ENCODE measurements at places on chromosomes 7 and 10.

DNA sequence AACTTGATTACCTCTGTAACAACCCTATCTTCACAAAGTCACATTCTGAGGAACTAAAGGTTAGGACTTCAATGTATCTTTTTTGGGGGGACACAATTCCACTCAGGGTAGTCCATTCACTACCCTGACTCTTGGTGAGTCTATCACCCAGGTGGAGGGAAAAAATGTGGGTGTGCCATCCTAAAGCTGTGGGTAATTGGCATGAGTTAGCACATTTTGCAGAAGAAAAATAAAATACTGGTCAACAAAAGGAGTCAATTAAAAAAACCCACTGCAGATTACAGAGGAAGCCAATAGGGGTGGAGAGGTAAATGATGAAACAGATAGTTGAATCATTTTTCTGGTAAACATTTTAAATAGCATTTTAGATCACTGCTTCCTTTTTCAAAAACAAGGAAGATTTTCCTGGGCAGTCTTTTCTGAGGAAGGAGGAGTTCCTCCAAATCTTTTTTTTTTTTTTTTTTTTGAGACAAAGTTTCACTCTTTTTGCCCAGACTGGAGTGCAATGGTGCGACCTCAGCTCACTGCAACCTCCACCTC, 5.1 kb upstream of the BLVRA start:
- DNase-seq, result no peak

DNA sequence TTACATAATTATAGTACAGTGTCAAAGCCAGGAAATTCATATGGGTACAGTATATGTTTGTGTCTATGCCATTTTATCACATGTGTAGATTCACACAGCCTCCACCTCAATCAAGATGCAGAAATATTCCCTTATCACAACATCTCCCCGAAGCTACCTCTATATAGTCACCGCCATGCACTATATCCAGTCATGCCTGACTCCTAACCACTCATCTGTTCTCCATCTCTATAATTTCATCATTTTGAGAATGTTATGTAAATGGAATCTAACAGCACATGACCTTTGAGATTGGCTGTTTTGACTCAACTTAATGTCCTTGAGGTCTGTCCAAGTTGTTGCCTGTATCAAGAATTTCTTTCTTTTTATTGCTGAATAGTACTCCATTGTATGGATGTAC, 22.3 kb upstream of the SLC25A13 start:
- no peak for DNase-seq

- peak; percentile 99 for DNase-seq
Observed at GRCh38 chr7:5591278-5591874, 167.7 kb upstream of the TNRC18 start.

DNA sequence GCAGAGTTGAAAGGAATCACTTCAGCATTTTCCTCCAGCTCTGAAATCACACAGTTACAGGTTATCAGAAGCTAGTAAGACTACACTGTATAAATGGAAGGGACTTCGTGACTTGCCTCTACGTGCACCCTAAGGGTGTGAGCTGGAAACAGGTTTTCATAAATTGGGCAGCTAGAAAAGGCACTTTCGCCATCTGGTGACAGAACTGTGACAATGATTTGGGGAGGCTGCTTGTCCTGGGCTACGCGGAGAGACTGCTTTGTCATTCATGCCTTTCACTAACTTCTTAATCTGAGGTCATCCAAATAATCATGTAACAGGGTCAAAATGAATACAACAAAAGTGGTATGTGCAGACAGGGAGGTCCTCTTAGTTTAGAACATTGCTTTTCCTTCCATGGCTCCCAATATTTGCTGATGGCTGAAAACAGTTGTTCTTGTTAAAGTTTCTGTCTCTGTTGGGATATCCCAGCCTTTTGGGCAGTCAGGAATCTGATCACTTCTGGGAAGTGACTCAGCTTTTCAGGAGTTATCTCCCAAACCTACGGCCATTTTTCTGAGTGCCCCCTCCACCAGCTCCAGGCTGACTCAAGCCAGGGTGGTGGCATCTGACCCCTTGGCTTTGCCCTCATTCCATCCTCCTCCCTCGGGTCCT, 17.8 kb downstream of the VWC2 start:
- peak; percentile 44 for DNase-seq

DNA sequence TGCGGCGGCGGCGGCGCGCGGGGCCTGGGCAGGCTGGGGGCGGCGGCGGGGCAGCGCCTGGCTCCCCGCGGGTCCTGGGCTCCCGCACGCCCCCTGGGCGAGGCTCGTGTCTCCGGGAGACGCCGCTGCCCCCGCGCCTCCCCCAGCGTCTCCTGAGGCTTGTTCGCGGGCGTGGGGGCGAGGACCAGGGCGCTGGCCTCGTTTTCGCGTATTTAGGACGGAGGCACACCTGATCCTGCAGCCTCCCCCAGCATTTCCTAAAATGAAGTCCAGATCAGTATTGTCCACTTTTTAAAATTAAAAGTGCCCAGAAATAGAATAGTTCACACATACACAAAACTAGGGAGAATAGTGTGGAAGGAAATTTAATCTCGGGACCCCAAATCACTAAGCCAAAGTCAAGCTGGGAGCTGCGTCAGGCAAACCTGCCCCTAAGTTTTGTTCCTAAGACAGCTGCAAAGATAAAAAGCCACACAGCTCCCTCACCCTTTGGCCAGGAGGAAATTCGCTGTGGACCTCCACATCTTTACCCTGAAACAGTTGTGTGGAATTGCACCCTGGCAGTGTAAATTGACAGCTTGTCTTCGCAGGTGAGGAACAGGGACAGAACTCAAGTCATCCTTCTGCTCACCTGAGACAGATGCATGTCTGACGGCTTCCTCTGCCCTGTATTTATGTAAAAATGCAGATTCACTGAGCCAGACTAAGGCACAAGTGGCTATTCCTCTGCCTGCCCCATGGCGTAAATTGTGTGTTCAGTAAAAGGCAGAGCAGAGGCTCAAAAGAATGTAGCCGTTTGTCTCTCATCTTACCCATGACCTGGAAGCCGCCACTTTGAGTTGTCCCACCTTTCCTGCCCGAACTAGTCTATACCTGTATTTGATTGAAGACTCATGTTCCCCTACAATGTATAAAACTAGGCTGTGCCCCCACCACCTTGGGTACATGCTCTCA, 740 bp downstream of the GALNT11 start:
- no peak for DNase-seq

GRCh38 chr7:69906283-69906995, 308.2 kb downstream of the AUTS2 start:
- no peak for DNase-seq

DNA sequence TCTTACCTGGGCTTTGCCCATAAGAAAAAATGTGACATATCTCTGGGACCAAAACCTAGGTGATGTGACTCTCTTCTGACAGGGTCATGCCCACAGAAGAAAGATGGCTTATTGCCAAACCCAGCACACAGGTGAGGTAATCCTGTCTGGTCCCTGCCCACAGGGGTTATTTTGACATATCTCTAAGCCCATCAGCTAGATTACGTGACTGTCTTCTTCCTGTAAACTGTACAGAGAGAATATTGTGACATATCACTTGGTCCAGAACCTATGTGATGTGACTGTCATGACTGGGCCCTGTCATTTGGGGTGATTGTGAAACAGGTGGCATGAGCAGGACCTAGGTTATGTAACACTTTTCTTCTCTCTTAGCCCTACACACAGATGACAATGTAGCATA, 48.8 kb upstream of the ZNF680 start:
- no peak for DNase-seq

DNA sequence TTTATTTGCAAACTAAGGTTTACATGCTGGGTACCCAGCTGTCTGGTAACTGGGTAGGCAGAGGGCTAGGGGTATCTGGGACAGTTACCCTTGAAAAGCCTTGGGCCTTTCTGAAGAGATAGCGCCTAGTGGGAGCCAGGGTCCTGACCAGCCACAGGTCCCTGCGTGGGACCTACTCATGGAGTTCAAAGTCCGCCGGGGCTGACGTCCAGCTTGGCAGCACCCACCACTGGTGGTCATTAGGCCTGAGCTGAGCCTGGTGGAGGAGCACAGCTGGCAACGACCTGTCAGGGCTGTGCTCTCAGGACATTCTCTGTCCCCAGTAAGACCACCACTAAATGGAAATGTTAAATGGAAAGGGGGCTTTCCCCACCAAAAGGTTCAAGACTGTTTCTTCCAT, 20.0 kb downstream of the GUSB start:
- DNase-seq, result no peak

DNA sequence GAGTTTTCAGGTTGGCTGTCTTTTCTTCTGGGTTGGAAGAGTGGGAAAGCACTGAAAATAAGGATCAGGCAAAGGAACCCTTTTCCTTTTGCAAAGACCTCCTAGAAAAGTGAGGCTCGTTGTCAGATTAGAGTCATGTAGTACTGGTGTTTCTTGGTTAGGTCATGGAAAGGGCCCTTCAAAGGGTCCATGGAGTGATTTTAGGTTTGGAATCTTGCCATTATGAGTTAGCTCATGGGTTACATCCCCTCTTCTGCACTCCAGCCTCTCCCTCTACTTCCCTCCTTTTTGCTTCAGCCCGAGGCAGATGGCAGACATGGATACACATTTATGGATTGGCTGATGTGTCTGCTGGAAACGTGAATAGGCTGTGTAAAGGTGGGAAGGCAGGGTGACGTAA, 47.0 kb downstream of the CREB5 start:
- no peak for DNase-seq

DNA sequence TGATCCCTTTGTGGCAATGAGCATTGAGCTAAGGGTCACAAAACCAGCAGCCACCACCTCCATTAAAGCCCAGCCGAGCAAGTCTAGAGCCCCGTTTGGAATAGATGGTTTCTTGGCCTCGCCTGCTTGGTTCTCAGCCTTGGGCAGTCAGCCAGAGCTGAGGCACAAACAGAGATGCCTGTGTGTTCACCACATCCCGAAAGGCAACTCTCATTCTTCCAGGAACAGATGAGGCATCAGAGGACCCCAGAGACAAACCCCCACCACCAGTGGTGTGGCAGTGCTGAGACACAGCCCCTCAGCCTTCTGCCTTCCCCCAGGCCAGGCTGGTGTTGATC, 203.3 kb upstream of the ZMIZ1 start:
- DNase-seq, result no peak

DNA sequence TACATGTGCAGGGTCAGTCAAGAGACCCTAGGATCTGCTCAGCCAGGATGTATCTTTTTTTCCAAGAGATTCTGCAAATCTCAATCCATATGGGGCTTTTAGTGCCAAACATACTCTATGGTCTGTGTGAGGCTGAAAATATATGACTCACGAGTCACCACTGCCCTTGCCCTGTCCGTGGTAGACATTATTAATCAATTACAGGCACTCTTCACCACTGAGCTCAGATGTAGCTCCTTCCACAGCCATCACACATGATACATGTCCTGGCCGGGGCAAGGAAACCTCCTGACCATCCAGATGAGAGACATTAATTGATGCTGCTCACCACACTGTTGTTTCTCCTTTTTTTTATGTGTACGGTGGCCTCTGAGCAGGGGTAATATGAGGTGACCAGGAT, 90.2 kb upstream of the RET start:
- DNase-seq, result no peak

- DNase-seq, result no peak
Observed at GRCh38 chr10:123518765-123519164, 147.4 kb upstream of the GPR26 start.

GRCh38 chr10:125633517-125633999, 49.4 kb downstream of the TEX36 start:
- no peak for DNase-seq

DNA sequence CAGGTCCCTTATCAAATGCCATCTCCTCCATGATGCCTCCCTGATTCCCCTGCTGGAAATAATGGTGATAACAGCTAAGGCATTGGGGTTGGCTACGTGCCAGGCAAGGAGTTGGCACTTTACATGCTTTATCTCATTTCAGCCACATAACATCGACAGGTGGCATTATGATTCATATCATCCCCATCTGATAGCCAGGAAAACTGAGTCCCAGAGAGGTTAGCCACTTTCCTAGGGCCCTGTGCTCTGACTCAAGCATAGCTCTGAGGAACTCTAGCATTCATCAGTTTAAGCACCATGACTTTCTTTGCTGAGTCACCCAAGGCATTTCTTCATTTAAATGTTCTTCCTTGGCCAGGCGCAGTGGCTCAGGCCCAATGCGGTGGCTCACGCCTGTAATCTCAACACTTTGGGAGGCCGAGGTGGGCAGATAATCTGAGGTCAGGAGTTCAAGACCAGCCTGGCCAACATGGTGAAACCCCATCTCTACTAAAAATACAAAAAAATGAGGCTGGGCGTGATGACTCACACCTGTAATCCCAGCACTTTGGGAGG, 6.6 kb downstream of the LEP start:
- DNase-seq, result peak; percentile 38

DNA sequence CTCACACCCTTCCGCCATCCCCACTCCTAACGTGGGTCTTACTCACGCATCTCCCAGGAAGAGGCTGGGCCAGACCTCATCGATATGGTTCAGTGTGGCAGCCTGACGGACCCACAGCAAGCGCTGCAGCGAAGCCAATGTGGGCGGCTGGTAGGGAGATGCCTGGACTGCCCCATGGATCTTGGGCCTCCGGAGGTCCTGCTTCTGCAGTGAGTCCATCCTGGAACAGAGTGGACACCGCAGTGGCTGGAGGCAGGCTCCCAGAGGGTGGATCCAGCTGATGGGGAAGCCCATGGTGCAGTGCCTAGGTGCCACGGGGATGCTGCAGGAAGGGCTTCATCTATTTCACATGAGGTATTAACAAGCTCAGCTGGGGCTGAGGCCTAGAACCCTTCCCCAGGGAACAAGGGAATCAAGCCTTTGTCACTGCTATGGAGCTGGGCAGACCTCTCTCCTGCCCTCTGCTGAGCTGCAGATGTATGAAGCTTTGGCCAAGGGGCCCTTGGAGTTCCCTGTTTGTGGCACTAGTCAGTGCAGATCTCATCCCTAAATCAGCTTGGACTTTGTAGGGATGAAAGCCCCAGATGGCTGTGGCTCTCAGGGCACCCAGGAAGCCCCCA, 13.7 kb upstream of the SAMD8 start:
- DNase-seq, result peak; percentile 16

GRCh38 chr10:73983096-73984047, 14.5 kb upstream of the VCL start:
- no peak for DNase-seq

- no peak for DNase-seq
Observed at GRCh38 chr7:14137676-14138075, 148.2 kb upstream of the ETV1 start.

GRCh38 chr10:69242040-69242851, 22.1 kb downstream of the HKDC1 start:
- DNase-seq, result no peak

DNA sequence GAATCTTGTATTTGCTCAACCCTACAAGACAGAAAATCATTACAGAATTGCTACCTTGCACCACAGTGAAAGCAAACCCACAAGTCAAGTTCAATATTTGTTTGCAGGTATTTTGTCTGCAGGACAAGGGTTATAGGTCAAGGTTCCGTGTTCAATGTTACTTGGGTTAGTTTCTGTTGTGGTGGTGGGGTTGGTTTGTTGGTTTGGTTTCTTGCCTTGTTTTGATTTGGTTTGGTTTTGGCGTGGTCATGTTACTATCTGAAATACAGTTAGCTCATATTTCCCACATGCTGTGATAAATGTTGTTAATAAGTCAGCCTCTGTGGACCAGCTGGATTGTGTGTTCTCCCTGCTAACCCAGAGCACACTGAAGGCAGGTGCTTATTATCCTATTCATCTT, 75.6 kb upstream of the INSIG1 start:
- no peak for DNase-seq

- no peak for DNase-seq
Observed at GRCh38 chr10:59713196-59713821, 3.7 kb upstream of the SLC16A9 start.

GRCh38 chr7:74542558-74543117, 88.9 kb downstream of the GTF2IRD1 start:
- DNase-seq, result no peak

Data from ACHN (cell line).